ENCODE measurements at places on chromosomes 1 and 21.
A peak's percentile ranks its signal among the peaks of the same experiment; 100 is the strongest.

- no peak overlapping the region for H3K27ac ChIP-seq
- H3K36me3 ChIP-seq = peaks cover 4% of the 10 kb centered on the region
- no peaks in the 10 kb centered on the region for H3K27me3 ChIP-seq
- DNase-seq = no peak
Observed at GRCh38 chr1:92587445-92587844, 100.7 kb upstream of the GFI1 start.

DNA sequence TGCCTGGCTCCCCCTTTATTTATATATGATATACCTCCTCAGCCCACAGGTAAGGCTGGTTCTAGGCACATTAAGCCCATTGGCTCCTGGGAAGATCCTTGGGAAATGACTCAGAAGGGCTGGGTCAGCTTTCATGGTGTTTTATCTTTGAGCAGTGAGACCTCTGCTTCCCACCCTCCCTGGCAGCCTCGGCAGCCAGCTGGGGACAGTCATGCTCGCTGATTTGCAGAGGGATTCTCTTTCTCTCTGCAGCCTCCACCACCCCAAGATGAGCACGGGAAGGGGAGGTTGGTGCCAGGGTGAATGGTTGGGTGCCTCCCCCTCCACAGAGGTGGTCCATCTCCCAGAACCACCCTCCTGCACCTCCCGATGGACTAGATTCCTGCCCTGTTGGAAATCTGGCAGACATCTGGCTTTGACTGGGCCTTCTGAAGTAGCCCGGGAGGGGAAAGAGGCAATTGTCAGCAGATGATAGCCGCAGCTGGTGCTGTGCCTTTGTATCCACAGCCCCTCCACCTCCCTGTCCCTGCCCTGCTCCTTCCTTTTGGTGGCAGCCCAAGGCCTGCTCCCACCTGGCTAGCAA lies 24.6 kb downstream of the IER5 start:
- H3K4me1 ChIP-seq = peaks cover 39% of the 10 kb centered on the region
- no peak overlapping the region for H3K27ac ChIP-seq
- no peaks in the 10 kb centered on the region for H3K27me3 ChIP-seq
- DNase-seq = no peak
- H3K4me3 ChIP-seq = no peak overlapping the region

- no peak overlapping the region for H3K4me3 ChIP-seq
- no peak overlapping the region for H3K27ac ChIP-seq
- no peaks in the 10 kb centered on the region for H3K4me1 ChIP-seq
Observed at GRCh38 chr21:38538353-38538752, 40.1 kb upstream of the ERG start.

GRCh38 chr1:226405411-226405988 lies 2.4 kb downstream of the PARP1 start:
- peak overlapping the region; percentile 92 for H3K27ac ChIP-seq
- H3K36me3 ChIP-seq = peaks cover 26% of the 10 kb centered on the region
- peak; percentile 77 for DNase-seq
- H3K4me1 ChIP-seq = peaks cover 60% of the 10 kb centered on the region
- peak overlapping the region; percentile 95 for H3K4me3 ChIP-seq

GRCh38 chr21:39650306-39650705 lies 37.6 kb downstream of the B3GALT5 start:
- H3K36me3 ChIP-seq = no peaks in the 10 kb centered on the region
- peaks cover 12% of the 10 kb centered on the region for H3K27me3 ChIP-seq
- H3K4me1 ChIP-seq = no peaks in the 10 kb centered on the region
- no peak overlapping the region for H3K27ac ChIP-seq
- H3K4me3 ChIP-seq = no peak overlapping the region

GRCh38 chr1:34405266-34405959 lies 228.7 kb downstream of the C1orf94 start:
- H3K36me3 ChIP-seq = no peaks in the 10 kb centered on the region
- H3K27ac ChIP-seq = no peak overlapping the region
- no peak overlapping the region for H3K4me3 ChIP-seq
- H3K4me1 ChIP-seq = no peaks in the 10 kb centered on the region
- no peaks in the 10 kb centered on the region for H3K27me3 ChIP-seq

- H3K4me3 ChIP-seq = no peak overlapping the region
- no peaks in the 10 kb centered on the region for H3K4me1 ChIP-seq
- no peak for DNase-seq
- no peak overlapping the region for H3K27ac ChIP-seq
- H3K27me3 ChIP-seq = no peaks in the 10 kb centered on the region
- H3K36me3 ChIP-seq = no peaks in the 10 kb centered on the region
Observed at GRCh38 chr1:3237994-3238702, 169.1 kb downstream of the PRDM16 start.

DNA sequence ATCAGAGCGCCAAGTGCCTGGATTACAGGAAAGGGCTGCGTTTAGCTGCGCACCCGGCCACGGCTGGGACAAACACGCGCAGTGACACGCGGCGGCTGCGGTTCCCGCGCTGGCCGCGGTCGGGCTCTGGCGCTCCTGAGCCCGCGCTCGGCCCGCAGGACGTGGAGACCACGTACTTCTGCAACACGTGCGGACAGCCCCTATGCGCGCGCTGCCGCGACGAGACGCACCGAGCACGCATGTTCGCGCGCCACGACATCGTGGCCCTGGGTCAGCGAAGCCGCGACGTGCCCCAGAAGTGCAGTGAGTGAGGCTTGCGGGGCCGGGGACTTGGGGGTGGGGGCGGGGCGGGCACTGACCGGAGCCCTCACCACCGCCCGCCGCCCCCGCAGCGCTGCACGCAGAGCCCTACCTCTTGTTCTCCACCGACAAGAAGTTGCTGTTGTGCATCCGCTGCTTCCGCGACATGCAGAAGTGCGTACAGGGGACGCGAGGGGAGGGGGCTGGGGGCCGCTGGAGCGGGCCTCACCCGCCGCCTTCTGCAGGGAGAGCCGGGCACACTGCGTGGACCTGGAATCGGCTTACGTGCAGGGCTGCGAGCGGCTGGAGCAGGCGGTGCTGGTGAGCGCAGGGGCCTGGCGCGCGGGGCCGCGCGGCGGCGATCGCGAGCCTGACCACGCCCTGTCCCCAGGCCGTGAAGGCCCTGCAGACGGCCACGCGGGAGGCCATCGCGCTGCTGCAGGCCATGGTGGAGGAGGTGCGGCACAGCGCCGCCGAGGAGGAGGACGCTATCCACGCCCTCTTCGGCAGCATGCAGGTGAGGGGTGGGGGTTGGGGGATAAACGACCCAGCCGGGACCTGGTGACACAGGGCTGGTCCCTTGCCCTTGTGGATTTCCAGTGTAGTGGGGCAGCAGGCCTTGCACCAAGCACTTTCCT lies 3.1 kb downstream of the RNF207 start:
- H3K4me3 ChIP-seq = peak overlapping the region; percentile 47
- peaks cover 66% of the 10 kb centered on the region for H3K4me1 ChIP-seq
- no peaks in the 10 kb centered on the region for H3K27me3 ChIP-seq

- no peak overlapping the region for H3K27ac ChIP-seq
- H3K36me3 ChIP-seq = no peaks in the 10 kb centered on the region
- H3K4me1 ChIP-seq = no peaks in the 10 kb centered on the region
- no peak overlapping the region for H3K4me3 ChIP-seq
- DNase-seq = no peak
Observed at GRCh38 chr1:24195874-24196273, 8.8 kb upstream of the IFNLR1 start.

GRCh38 chr21:27519361-27519760 lies 552.5 kb upstream of the ADAMTS5 start:
- H3K4me1 ChIP-seq = no peaks in the 10 kb centered on the region
- DNase-seq = no peak
- no peaks in the 10 kb centered on the region for H3K36me3 ChIP-seq
- H3K4me3 ChIP-seq = no peak overlapping the region
- no peak overlapping the region for H3K27ac ChIP-seq
- H3K27me3 ChIP-seq = no peaks in the 10 kb centered on the region

- H3K27ac ChIP-seq = no peak overlapping the region
- DNase-seq = peak; percentile 83
- H3K27me3 ChIP-seq = no peaks in the 10 kb centered on the region
- H3K4me1 ChIP-seq = peaks cover 7% of the 10 kb centered on the region
- no peak overlapping the region for H3K4me3 ChIP-seq
Observed at GRCh38 chr1:46223472-46223943, 20.4 kb downstream of the LURAP1 start.

DNA sequence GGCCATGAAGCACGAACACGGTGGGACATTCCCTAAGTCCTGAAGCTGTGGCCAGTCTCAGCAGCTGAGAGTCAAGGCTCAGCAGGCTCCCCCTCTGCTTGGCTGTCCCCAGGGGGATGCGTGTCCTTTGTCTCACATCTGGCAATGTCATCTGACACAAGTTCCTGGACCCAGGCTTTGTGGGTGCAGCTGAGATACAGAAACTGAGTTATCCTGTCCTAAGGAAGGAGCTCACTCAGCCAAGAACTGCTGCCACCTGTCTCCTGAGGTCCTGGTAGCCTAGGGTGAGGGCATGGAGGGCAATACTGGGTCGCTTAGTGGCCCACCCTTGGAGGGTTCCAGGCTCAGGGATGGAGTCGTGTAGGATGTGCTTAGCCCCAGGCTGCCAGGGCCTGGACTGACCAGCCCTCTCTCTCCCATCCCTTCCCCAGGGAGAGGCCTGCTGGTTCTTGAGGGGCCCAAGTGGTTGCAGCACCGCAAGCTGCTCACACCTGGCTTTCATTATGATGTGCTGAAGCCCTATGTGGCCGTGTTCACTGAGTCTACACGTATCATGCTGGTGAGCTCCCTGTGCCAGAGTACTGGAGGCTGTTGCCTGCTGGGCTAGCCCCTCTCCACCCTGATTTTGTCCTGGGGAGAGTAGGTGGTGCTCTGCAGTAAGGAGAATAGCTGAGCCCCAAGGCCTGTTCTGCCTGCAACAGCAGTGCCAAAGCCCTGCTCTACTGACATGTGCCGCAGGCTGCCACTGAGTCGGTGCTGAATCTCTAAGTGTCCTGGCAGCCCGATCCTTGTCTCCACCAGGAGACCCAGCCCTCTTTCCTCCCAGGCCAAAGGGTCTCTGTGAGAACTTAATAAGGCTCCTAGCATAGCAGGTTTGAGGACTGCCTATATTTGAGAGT lies 13.5 kb downstream of the CYP4B1 start:
- H3K4me3 ChIP-seq = no peak overlapping the region
- no peaks in the 10 kb centered on the region for H3K36me3 ChIP-seq
- no peak overlapping the region for H3K27ac ChIP-seq
- no peaks in the 10 kb centered on the region for H3K4me1 ChIP-seq
- H3K27me3 ChIP-seq = peaks cover 6% of the 10 kb centered on the region

DNA sequence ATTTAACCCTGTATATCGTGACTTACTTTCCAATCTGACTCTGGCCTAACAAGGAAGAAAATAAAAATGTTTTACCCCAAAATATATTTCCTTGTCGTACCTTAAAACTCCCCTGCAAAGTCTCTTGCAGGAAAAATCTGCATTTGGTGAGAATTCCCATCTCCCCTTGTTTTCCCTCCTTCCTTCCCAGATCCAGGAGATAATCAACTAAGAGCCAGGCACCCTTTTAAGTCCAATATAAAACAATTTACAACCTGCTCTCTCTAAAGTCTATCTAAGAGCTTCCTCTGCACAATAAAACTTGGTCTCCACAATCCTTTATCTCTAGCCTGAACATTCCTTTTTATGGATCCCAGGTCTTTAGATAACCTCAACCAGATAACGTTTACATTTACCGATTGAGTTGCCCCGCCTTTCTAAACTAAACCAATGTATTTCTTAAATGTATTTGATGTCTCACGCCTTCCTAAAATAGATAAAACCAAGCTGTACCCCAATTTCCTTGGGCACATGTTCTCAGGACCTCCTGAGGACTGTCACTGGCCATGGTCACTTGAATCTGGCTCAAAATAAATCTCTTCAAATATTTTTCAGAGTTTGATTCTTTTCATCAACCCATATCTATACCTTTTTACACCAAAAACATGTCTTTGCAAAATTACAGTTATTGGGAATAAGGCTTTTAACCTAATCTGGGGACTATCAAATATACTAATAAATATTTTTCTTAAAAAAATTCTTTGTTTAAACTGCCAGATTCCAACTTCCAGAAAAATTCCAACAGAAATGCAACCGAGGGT lies 993 bp downstream of the DDX59 start:
- H3K27ac ChIP-seq = peak overlapping the region; percentile 96
- peaks cover 63% of the 10 kb centered on the region for H3K4me1 ChIP-seq
- H3K36me3 ChIP-seq = peaks cover 37% of the 10 kb centered on the region
- no peak for DNase-seq

- peak overlapping the region; percentile 64 for H3K27ac ChIP-seq
- peaks cover 45% of the 10 kb centered on the region for H3K36me3 ChIP-seq
- H3K27me3 ChIP-seq = no peaks in the 10 kb centered on the region
- no peak for DNase-seq
Observed at GRCh38 chr1:27979151-27979858, 19.5 kb downstream of the XKR8 start.

- no peak overlapping the region for H3K4me3 ChIP-seq
- H3K27ac ChIP-seq = no peak overlapping the region
- no peaks in the 10 kb centered on the region for H3K4me1 ChIP-seq
- no peak for DNase-seq
- H3K36me3 ChIP-seq = no peaks in the 10 kb centered on the region
Observed at GRCh38 chr1:183724350-183725042, 71.4 kb upstream of the APOBEC4 start.

DNA sequence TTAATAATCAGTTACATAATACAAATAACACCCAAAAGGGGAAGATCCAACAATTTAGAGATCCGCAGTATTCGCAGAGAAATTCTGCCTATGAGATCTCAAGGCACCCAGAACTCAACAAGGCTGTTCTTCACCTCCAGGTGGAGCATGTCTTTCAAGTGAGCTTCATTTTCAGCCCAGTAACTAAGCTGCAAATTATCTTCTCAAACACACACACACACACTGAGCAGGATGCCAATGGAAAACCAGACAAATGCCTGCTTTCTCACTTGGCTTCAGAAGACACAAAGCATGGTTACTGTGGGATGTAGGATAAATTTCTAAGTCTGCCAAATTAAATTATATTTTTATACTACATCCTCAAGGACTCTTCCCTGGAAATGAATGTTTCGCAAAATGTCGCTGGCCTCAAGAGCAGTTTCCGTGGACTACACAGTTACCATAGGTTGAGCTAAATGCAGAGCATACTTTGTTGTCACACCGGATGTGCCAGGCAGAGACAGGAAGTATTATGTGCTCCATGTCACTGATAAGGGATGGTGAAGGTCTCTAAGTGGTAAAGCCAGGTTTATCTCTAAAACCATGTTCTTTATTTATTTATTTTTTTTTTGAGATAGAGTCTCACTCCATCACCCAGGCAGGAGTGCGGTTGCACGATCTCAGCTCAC lies 30.3 kb downstream of the UBR4 start:
- peaks cover 3% of the 10 kb centered on the region for H3K4me1 ChIP-seq
- no peak for DNase-seq
- H3K36me3 ChIP-seq = peaks cover 96% of the 10 kb centered on the region
- H3K4me3 ChIP-seq = no peak overlapping the region
- H3K27ac ChIP-seq = peak overlapping the region; percentile 46

DNA sequence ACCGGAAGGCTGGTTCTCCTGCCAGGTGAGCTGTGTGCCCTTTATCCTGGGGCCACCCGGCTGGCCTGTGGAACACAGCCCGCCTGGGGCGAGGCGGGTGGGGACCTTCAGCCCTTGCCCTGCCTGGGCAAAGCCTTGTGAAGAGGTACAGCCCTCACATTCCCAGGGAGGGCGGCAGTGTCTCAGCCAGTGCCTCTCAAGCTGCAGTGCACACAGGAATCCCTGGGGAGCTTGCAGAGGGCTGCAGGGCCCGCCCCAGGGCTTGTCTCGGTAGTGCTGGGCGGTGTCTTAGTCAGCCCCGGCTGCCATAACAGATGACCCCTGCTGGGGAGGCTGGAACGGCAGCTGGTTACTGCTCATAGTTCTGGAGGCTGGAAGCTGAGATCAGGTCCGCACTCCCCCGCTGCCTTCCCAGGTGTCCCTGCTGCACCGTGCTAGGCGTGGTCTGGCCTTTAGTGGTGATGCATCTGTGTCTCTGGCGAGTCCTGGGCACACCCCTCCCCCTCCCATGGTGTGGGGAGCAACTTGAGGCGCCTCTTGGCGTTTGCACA lies 12.6 kb downstream of the DFFB start:
- H3K36me3 ChIP-seq = peaks cover 55% of the 10 kb centered on the region
- no peaks in the 10 kb centered on the region for H3K4me1 ChIP-seq
- H3K27ac ChIP-seq = no peak overlapping the region
- no peak overlapping the region for H3K4me3 ChIP-seq
- H3K27me3 ChIP-seq = no peaks in the 10 kb centered on the region
